ENCODE measurements at places on chromosomes 7 and 10.

- no peak for DNase-seq
Measured at GRCh38 chr10:72733989-72734388, 42.0 kb downstream of the MCU start.

DNA sequence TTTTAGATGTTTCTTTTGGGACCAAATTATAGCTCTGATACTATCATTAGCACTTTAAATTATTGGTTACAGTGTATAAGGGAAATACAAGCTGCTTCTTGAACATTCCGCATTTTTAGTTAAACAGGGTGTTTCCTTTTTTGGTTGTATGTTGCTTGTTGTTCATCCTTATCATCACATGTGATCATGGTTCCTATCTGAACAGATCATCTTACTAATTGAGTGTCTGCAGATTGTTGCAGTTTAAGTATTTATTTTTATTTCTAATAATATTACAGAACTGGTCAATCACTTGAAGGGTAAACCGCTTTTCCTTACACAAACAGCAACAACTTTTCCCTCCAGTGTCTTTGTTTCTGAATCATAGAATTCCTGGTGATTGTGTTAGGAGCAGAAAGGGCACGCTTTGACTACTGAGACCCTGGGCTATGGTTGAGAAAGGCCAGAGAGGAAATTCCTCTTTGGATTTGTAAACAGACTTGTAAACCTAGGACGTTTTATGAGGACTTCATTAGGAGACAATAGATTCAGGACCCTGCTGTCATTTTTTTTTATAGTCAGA, 37.2 kb downstream of the CHN2 start:
- no peak for DNase-seq

DNA sequence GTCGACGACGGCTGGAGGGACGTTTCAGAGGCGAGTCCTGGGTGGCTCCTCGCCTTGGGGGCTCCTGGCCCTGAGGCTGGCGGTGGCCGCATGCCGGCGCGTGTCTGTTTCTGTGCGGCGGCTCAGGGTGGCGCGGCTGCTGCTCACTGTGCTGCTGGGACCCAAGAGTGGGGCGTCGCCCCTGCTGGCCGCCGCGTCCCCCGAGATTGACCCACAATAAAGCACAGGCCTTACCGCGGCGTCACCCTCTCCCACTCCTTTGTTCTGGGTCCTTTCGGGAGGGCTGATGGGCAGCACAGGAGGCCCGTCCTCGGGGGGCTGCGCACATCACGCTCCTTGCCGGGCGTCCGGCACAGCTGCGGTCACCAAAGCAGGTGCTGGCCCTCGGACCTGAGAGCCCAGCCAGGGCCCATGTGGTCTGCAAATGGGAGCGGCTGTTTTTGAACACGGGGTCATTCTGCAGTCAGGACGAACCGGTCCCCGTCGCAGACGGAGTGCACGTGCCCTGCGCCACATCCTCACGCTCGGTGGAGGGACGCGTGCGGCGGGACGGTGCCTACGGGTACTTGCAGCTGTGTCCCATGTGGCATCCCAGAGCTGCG, 19.2 kb downstream of the GET4 start:
- no peak for DNase-seq

GRCh38 chr10:123102673-123103072, 33.1 kb upstream of the HMX3 start:
- DNase-seq: no peak

DNA sequence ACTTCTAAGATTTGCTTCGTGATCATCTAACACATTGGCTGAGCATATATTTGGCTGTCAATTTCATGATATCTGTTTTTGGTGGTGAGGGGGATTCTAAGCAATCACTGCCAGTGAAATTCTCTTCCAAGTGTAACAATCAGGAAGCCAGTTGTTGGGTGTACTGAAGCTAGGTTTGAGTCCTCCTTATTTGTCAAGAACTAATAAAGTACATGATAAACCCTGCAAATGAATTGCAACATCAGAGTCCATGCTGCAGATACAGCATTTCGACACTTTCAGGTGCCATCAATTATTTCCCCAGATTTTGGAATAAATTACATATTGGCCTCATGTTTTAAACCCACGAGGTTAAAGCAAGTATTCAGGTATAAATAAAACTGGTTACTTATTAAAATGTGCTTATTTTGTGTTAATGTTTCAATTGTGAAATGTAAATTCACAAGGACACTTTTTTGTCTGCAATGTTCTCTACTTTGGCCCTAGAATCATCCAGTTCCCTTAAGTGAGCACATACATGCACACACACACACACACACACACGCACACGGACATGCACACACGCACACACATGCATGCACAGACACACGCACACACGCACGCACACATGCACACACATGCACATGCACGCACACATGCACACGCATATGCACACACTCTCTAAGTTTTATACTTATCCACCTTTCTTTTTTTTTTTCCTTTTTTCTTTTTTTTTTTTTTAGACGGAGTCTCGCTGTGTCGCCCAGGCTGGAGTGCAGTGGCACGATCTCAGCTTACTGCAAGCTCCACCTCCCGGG, 510.2 kb upstream of the KLF6 start:
- no peak for DNase-seq

DNA sequence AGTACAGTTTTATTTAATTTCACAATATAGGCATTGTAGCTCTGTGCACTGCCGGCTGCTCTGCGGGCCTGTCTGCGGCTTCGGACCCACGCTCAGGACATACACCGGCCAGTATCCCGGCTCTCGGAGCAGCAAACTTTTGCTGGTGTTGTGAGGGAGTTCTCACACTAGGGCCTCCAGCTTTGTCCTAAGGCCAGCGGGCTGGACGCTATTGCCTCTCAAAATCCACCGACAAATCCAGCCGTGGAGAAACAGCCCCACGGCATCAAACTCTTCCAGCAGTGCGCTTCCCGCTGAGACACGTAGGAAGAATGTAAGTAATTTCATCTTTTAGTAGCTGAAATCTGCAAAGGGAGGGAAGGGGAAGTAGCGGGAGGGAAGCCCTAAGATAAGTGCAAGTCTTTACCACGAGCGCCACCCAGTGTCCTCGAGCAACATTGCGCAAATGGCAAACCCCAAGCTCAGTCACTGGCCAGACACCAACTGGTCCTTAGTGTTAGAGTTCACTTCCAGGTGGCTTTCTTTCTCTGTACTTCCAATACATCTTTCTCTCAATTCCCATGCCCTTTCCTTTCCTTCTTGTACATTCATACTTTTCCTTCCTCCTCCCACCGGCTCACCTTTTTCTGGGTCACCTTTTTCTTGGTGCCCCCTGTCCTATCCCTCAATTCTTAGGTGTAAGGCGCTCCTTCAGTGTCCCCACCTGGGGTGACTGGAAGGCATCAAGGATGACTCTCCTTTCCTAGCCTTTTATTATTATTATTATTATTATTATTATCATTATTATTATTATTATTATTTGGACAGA, 3.0 kb upstream of the DLX5 start:
- DNase-seq: peak; percentile 74

DNA sequence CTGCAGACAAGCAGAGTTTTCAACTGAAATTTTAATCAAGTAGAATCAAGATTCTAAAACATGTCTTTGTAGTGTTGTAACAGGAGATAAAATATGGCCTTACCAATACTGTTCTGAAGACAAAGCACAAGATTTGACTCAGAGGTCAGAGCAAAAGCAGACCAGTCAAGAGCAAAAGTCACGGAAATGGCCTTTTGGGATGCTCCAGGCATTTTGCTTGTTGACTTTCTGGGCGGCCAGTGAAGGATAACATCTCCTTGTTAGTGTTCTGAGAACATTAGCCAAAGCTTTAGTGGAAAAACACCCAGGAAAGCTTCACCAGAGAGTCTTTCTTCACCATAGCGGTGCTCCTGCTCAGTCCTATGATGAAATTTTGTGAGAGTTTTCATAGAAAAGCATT, 590.6 kb downstream of the ARL4A start:
- no peak for DNase-seq

GRCh38 chr10:127840884-127841283, 51.9 kb downstream of the CLRN3 start:
- DNase-seq: no peak

DNA sequence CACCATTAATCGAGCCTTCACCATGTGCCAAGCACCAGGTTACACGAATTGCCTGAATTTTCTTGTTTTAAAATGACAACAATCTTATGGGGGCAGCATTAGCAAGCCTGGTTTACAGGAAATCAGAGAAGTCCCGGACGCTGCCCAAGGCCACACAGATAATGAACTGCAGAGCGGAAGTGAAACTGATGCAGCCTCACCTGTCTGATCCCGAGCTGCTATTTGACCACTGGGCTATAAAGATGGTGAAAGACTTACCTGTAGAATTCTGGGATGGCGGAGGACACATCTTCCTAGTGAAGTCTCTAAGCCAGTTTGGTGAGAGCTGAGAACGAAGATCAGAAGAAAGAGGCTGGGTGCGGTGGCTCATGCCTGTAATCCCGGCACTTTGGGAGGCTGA, 21.7 kb upstream of the GALNTL5 start:
- DNase-seq: no peak

- DNase-seq: no peak
Measured at GRCh38 chr7:28701731-28702130, 256.4 kb downstream of the TRIL start.

GRCh38 chr10:69218831-69219230, 1.3 kb upstream of the HKDC1 start:
- DNase-seq: no peak

GRCh38 chr10:124025660-124026588, 67.5 kb downstream of the CHST15 start:
- DNase-seq: no peak

GRCh38 chr7:9264395-9264794, 831.0 kb downstream of the NXPH1 start:
- no peak for DNase-seq

DNA sequence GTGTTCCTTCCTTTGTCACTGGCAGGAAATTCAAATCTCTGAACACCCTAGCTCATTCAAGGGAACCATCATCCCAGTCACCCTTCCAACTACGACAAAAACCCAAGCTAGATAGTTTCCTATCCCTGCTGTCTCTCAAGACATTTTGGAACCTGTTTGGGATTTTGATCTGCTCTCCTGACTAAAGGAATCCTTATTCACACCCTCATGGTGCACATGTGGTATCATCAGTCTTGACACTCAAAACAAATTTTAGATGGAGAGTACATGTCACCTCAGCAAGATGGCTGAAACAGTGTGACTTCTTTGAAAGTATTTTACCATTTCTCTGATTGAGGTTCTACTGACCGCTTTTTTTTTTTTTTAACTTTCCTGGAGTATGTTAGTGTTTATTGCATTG, 234.3 kb upstream of the TMEM229A start:
- no peak for DNase-seq

- peak; percentile 14 for DNase-seq
Measured at GRCh38 chr10:96987842-96988175, 155.7 kb downstream of the LCOR start.

- no peak for DNase-seq
Measured at GRCh38 chr10:132030898-132031463, 34.8 kb upstream of the JAKMIP3 start.

GRCh38 chr10:118027397-118027796, 19.3 kb downstream of the RAB11FIP2 start:
- no peak for DNase-seq

- DNase-seq: no peak
Measured at GRCh38 chr10:84088626-84089025, 50.7 kb upstream of the GHITM start.

- DNase-seq: no peak
Measured at GRCh38 chr10:29346296-29347001, 57.6 kb downstream of the LYZL1 start.

DNA sequence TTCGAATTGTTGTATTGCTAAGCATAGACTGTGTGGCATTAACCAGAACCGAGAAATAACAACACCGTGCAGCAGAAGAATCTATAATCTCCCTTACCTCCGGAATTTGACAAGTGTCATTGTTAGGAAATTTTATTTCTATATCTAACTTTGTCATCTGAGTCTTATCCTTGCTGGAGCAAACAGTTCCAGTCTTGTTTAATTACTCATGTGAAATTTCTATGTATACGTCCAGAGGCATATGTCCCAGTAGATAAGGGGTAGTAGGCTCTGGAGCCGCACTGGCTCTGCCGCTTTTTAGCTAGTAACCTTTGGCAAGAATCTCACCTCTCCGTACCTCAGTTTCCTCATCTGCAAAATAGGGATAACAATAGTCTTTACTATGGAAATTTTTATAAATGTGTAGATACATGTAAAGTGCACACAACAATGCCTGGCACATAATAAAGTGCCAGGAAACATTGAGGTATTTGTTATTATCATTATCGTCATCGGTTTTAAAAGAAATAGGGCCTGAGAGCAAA, 228.6 kb downstream of the VTI1A start:
- DNase-seq: no peak

DNA sequence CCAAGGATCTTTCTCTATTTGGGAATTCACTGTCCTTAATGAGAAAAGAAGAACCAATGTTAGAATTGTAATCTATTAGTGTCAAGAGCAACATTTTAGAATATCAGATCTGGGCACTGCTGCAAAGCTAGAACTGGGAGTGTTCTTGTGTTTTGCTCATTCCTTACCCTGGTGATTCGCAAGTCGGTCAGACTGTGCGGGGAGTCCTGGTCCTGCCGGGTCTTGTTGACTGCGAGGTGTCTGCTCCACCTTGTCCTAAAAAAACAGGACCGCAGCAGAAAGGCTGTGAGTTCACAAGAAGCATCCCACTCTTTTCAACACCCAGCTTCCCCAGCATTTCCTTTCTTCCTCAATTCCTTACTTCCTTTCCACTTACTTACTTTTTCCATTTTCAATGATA, 79.0 kb downstream of the GRB10 start:
- DNase-seq: no peak

DNA sequence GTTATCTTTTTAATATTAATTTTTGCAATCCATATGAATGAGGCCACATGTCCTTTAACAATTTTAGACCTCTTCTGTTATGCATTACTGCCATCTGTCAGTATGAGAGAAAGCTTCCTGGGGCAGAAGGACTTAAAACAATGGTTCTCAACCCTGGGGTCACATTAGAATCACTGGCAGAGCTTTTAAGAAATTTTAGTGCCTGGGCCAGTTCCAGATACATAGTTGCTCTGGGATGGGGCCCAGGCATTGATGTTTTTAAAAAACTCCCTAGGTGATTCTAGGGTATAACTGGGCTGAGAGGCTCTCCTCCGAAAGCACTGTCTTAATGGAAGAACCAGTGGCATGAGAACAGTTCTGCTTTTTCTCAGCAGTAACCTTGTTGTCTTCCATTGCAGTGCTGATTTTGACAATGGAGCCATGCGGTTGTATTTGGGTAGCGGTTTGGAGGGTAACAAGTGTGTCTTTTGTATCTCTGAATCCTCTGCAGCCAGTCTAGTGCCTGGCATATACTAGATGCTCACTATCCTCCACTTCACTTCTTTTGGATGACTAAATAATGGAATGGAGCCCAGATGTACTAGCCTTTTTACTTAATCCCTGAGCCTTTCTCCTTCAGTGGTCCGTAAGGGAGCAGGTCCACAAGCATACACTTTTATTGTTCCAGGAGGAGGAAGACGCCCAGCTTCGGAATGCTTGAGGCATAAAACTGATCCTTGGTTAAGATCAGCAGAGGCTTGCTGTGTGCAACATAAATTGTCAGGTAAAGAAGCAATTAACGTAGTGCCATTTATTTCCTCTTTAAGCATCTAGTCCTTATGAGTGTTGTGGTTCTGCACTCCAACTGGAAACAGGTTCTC, 227.1 kb downstream of the AUTS2 start:
- DNase-seq: no peak
